Smooth muscle cell of the brain vasculature (primary cell): ENCODE measurements at places on chromosomes 2 and 18.

DNA sequence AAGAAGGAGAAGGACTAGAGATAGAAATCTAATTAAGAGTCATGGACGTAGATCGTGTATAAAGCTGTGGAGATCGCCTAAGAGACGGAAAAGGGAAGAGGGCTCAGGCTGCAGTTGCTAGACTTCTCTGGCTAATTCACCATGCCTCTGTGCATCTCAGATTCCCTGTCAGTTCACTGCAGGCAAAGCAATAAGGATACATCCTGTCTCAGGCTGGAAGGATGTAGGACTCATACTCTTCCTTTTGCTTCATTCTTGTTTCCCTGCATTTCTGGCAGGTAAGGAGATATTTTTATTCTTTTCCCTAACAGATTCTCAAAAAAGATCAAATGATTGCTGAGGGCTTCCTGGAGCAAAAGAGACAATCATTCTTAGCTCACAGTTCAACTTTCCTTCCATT lies 112.5 kb downstream of the AP1S3 start:
- DNase-seq = no peak

DNA sequence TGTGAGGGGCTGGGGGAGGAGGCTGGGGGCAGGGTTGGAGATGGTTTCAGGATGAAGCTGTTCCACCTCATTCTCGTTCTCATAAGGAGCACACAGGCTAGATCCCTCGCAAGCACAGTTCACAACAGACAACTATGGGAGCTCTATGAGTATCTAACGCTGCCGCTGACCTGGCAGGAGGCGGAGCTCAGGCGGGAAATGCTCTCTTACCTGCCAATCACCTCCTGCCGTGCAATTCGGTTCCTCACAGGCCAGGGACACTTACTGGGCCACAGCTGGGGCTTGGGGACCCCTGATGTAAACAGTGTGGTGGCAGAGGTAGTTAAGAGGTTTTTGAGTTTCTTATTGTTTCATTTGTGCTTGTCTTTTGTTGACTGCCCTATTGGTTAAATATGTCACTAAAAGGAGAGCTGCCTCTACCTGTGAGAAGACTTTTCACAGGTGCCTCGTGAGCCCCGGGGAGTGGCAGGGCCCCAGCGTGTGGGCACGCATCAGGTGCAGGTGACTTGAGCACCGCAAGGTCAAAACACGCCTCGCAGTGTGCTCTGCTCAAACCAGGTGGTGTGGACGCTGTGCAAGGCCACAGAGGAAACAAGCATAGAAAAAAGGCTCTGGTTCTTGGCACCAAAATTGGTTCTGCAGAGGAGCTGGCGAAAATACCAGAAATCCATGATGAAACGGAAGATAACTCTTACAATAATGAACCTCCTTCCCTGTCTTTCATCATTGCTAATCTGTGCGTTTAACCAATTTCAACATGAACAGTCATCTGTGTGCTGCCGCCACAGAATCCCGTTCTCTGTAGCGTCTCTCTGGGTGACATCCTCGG lies 10.2 kb downstream of the MLPH start:
- DNase-seq = no peak

GRCh38 chr18:76042511-76042910 lies 452.5 kb downstream of the ZNF516 start:
- DNase-seq = no peak

- peak; percentile 54 for DNase-seq
Observed at GRCh38 chr18:13159579-13159978, 59.0 kb upstream of the LDLRAD4 start.

- DNase-seq = no peak
Observed at GRCh38 chr2:38147333-38148121, 71.6 kb upstream of the CYP1B1 start.

GRCh38 chr2:152627351-152627957 lies 89.8 kb downstream of the PRPF40A start:
- DNase-seq = no peak

DNA sequence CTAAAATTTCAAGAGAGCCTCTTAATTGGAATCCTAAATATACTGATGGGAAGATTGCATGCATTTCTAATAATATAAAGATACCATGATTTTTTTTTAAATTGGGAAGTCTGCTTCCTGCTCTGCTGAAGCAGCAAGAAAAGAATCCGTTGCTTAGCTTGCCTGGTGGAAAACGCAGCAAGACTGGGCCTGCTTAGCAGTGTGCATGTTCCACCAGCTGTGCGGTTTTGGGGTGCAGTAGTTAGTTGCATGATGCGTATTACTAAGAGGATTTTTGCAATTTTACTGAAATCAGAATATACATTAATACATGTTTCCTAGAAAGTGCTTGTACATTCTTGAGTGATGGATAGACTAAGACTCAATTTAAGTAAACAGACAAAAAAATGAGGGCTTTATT lies 319.9 kb downstream of the CMPK2 start:
- no peak for DNase-seq

GRCh38 chr2:8307606-8308180 lies 374.2 kb upstream of the ID2 start:
- DNase-seq = no peak

DNA sequence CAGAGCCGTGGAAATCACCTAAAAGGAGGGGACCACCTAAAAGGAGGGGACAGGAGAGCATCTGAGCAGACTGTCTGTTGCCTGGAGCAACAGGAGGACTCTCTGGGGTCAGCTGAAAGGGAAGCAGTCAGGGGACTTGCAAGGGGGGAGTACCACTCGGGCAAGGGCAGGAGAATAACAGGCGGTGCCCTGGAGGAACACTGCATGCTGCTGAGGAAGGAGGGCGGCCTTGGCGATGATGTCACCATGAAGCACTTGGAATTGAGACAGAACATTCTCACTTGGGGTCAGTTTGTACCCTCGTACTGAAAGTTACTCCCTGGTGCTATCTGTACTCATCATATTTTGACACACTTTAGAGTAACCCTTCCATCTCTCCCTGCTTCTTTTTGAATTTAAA lies 18.4 kb downstream of the SIX3 start:
- no peak for DNase-seq

GRCh38 chr2:19235308-19235707 lies 123.1 kb downstream of the OSR1 start:
- no peak for DNase-seq

DNA sequence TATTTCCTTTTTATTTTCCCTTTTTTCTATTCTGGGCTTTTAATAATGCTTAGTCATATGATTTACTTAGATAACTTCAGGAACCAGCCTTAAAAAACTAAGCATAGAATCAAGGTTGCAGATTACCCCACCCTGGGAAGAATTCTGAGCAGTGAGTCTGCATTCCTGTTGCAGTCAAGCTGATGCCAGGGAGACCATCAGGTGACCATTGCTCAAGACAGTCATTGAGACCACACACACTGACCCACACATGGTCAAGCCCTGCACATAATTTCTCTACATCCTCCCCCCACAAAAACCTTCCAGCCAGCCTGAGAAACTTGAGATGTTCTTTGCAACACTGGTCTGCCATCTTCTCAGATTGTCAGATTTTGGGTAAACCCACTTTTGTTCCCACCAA lies 83.9 kb downstream of the SH3YL1 start:
- DNase-seq = no peak

DNA sequence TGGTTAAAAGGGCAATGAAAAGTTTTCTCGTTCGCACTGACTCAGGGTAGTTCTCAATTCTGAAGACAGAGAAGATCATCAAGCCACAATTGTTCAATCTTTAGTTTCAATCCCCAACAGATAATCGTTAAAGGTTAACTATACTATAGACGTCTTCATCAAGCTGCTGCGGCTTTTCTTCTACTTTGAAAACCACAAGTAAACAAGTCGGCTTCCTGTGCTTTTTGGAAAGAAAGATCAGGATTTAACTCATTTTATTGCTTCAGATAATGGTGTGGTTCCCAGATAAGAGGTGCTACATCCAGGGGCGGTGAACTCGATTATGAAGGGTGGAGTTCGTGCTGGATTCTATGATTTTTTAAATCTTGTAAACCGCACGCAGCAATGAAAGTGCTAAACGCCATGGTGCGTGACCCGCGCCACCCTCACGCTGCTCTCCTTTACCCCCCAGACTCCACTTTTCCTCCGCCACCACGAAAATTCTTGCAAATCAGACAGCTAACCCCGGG lies 545 bp upstream of the CDCA7 start:
- DNase-seq = no peak

GRCh38 chr2:8872821-8873432 lies 35.5 kb upstream of the KIDINS220 start:
- DNase-seq = peak; percentile 44

GRCh38 chr2:207133820-207134519 lies 31.8 kb downstream of the KLF7 start:
- no peak for DNase-seq
